ENCODE measurements at places on chromosomes 7 and 10.

DNA sequence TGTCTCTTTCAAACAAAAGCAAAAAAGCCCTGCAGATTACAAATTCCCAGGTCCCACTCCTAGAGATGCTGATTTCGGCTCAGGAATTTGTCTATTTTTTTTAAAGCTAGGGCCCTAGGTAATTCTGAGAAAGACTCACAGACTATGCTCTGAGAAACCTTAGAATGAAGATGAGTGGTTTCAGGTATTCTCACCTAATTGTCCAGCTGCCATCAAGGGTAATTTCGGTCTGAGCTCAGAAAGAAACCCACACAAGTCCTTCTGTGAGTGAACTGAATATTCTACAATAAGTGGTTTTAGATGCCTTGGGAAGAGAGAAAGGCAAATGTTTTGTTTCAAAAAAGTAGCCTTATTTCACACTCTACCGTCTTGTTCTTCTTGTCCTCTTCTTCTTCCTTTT, 45.7 kb downstream of the DCLRE1A start:
- DNase-seq = no peak

DNA sequence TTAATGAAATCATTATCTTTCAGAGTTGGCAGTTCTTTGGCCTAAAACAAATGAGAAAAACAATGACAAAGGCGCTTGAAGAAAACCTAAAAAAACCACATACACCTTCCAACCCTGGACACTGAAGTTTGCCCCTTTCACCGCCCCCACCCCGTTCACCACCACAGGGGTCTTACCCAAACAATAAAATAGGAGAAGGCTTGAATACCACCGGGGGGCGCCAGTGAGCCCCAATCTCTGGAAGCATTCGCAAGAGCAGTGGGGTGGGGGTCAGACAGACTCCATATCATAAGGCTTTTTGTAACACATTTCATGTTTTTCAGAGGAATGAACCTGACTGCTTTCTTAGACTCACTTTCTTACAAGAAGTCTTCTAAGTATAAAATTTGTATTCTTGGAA, 163.6 kb downstream of the PIP4K2A start:
- no peak for DNase-seq

GRCh38 chr10:121774404-121774803, 153.4 kb downstream of the ATE1 start:
- DNase-seq = no peak

DNA sequence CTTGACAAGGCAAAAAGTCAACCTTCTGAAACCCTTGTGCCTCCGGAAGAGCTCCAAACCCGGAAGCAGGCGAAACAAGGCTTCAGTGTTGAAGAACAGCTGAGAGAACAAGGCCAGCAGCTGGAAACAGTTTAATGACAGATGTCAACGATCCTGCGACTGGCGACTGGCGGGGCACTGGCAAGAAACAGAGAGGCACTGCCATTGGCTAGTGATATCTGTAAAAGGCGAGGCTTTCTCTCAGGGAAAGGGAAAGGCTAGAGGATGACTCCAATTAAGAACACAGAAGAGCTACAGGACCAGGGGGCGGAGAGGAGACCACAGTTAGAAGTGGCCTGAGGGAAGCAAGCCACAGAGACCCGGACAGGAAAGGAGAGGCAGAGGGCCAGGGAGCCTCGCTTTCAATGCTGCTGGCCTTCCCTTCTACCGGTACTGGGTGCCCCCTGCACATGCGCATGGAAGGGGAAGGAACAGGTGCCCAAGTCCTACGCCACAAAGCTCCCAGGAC, 19.4 kb downstream of the ITGB1 start:
- peak; percentile 74 for DNase-seq

- no peak for DNase-seq
Measured at GRCh38 chr7:43112459-43112940, at the start of gene HECW1. Gene HECW1, plus strand, starts transcription at chr7:43112647. Its CDS starts 131,259 bp downstream, at chr7:43243906.

- DNase-seq = no peak
Measured at GRCh38 chr10:78763651-78764395, 304.9 kb upstream of the ZMIZ1 start.

- no peak for DNase-seq
Measured at GRCh38 chr7:15236952-15237351, 324.9 kb downstream of the AGMO start.

DNA sequence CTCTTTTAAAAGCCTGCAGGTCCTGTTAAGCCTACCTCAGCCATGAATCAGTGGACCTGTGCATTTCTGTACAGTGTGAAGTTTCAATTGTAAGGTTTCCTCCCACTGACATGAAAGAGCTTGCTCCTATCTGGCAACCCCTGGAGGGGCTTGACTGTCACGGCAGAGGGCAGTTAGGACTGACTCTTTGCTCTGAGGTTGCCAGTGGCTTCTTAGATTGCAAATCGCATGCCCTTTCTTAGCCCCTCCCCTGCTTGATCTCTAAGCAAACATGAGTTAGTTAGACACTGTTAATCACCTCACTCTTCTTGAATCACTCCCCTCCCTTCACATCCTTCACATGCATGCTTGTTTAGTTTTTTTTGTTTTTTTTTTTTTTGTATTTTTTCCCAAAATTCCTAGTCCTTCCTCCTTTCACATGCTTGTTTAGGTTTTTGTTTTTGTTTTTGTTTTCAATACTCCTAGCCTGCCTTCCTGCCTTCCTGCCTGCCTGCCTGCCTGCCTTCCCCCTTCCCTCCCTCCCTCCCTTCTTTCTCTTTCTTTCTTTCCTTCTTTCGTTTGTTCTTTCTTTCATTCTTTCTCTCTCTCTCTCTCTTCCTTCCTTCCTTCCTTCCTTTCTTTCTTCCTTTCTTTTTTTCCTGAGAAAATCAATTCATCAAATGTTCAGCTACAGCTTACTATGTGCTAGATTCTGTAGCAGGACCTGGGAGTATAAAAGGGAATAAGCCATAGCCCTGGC, 6.0 kb upstream of the HIPK2 start:
- no peak for DNase-seq

GRCh38 chr10:47255033-47255813, 44.8 kb upstream of the GDF10 start:
- DNase-seq = no peak

DNA sequence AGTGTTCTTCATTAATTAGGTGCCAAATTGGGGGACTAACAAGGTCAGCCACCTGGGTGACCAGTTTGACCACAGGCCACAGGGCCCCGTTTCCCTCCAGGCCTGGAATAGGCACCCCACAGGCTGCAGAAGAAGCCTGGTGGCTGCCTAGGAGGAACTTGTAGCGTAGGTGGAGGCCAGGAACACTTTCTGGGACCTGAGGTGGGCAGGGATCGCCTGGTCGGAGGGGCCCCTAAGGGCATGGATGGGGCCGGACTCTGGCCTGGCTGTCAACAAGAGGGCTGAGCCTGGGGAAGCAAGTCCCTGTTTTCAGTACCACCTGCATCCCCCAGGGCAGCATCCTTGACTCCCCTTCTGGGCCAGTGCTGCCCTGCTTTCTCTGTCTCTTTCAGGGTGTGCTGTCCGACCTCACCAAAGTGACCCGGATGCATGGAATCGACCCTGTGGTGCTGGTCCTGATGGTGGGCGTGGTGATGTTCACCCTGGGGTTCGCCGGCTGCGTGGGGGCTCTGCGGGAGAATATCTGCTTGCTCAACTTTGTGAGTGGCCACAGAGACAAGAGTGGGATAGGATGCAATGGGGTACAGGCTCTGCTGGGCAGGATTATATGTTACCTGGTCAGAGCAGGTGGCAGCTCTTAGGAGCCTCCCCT, 30.7 kb upstream of the SH2D4B start:
- no peak for DNase-seq

DNA sequence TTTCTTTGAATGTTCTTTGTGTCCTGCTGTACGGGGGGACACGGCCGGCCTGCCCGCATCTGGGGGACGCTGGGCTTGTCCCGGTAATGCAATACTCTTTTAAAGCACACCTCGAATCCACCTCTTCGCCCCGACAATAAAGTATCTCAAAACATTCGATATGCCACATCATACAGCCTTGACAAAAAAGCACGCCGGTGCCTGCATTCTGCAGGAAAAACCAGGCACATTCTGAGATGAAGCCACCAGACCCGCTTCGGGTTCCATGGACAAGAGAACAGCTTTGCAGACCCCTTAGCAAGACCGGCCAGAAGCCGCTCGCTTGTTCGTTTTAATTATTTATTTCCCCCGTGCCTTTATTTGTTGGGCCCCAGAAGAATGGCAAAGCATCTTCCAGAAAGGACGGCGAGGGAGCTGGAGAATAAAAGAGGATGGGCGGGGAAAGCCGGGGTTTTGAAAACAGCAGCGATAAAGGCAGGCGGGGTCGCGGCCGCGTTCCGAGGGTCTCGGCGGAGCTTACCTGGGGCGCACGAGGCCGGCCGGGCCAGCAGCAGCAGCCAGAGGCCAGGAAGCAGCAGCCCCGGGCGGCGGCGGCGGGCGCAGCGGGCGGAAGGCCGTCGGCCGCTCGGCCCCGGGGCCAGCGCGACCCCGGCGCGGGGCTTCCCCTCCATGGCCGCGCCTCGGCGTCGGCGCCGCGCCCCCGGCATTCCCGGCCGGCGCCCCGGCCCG, 462 bp downstream of the KIAA1549 start:
- no peak for DNase-seq

GRCh38 chr10:89351412-89351779, 23.6 kb downstream of the IFIT3 start:
- DNase-seq = no peak

All from NCI-H1694 (cell line).